ENCODE measurements at places on chromosomes 16 and 17.

GRCh38 chr17:17300624-17301568, 2.3 kb upstream of the NT5M start:
- DNase-seq, result peak; percentile 47

- no peak for DNase-seq
Measured at GRCh38 chr16:51557670-51558069, 406.6 kb upstream of the SALL1 start.

DNA sequence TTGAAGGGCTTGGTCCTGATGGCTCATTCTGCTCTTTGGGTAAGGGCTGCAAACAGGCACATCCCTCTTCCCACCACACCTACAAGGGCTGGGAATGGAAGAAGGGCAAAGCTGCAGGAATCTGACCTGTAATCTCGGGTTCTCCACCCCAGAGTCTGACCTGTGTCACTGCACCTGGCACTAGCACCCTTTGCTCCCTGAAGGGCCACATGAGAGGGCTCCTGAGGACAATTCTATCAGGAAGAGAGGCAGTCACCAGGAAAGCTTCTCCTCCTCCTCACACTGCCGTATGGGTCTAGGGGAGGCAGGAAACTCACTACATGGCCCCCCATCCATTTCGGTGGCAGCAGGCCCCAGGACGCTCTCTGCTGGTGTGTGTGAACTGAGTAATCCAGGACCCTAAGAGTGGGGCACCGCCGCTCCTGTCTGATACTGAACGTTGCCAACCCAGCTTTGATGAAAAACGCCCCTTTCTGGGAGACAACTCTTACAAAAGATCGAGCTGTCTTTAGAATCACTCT, 26.4 kb downstream of the TTLL6 start:
- DNase-seq, result no peak

DNA sequence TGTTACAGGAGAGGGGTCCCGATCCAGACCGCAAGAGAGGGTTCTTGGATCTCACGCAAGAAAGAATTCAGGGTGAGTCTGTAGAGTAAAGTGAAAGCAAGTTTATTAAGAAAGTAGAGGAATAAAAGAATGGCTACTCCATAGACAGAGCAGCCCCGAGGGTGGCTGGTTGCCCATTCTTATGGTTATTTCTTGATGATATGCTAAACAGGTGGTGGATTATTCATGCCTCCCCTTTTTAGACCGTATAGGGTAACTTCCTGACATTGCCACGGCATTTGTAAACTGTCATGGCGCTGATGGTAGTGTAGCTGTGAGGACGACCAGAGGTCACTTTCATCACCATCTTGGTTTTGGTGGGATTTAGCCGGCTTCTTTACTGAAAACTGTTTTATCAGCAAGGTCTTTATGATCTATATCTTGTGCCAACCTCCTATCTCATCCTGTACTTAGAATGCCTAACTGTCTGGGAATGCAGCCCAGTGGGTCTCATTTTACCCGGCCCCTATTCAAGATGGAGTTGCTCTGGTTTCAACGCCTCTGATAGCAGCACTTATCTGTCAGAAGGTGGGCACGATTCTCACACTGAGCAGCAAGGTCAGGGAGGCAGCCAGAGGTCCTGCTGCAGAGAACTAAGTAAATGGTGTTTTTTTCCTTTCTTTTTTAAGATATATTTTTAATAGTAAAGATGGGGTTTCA, 26.5 kb upstream of the XYLT2 start:
- DNase-seq, result no peak

GRCh38 chr16:53952215-53953208, 248.6 kb downstream of the FTO start:
- DNase-seq, result no peak

DNA sequence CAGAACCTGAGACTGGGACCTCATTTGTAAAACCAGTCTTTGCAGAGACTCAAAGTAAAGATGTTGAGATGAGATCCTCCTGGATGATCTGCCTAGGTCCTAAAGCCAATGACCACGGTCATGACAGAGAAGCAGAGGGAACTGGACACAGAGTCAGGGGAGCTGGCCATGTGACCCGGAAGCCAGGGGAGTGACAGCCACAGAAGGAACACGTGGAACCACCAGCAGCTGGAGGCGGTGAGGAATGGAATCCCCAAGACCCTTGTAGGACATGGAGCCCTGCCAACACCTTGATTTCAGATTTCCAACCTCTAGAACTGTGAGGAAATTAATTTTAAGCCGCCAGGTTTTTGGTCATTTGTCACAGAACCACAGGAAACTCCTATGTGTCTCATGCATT, 37.0 kb downstream of the USP22 start:
- DNase-seq, result no peak

GRCh38 chr16:79307214-79307613, 293.3 kb downstream of the MAF start:
- no peak for DNase-seq

DNA sequence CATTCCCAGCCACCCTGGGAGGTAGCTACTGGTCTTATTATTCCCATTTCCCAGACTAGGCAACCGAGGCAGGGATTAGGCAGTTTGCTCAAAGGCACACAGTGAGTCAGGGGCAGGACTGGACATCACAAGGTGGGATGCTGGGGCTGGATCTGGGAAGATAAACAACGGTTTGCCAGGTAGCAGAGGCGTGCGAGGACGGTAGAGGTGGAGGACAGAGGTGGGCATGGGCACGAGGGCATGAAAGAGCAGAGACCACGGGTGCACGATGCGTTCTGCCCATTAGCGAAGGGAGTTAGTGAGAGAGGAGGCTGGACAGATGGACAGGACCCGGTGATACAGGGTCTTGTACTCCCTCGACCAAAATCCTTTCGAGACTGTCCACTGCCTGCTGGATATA, 148.0 kb downstream of the SDK2 start:
- DNase-seq, result no peak

- no peak for DNase-seq
Measured at GRCh38 chr16:54325616-54326265, 39.2 kb upstream of the IRX3 start.

DNA sequence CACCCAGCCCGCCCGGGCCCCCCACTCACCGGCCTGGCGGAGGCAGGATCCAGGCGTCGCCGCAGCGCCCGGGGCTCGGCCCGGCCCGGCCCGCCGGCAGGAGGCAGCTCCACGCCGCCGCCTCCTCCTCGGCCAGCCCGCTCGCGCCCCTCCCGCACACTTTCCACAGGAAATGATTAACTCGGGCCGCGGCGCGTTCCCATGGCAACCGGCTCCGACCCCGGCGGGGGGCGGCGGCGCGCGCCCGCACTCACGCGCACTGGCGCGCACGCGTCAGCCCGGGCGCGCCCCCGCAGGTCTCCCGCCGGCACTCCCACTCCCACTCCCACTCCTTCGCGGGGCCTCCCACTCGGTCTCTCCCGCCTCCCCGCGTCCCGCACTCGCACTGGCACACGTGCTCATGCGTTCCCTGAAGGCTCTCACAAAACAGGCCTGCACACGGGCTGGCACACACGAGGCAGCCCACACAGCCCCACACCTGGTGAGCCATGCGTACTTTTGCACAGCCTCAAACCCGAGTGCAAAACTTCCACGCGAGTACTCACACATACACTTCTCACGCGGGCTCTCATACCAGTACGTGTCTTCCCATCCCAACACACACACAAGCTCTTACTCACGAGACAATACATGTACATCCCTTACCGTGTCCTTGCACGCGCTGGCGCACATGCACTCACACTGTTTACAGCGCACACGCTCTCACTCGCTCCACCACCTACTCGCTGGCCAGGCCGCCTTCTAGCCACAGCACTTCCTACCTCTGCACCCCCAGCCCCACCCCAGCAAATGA, at the start of gene KIFC3:
Gene KIFC3, minus strand, starts transcription at position 151 of the 793 bp plus-strand sequence. CDS start 4,248 bp downstream, outside the sequence.
- DNase-seq, result peak; percentile 71

GRCh38 chr16:49051576-49051975, 230.1 kb downstream of the CBLN1 start:
- DNase-seq, result no peak

Data from stimulated activated CD8-positive, alpha-beta memory T cell treated with anti-CD3 and anti-CD28 coated beads, Interleukin-4, amount 100 ng/mL, for 24 hours (primary cell).